ENCODE measurements at places on chromosomes 3 and 15.

GRCh38 chr15:48313216-48313615, 18.0 kb upstream of the DUT start:
- no peak for DNase-seq

- no peak for DNase-seq
Observed at GRCh38 chr3:171101982-171102641, 75.6 kb upstream of the SLC2A2 start.

DNA sequence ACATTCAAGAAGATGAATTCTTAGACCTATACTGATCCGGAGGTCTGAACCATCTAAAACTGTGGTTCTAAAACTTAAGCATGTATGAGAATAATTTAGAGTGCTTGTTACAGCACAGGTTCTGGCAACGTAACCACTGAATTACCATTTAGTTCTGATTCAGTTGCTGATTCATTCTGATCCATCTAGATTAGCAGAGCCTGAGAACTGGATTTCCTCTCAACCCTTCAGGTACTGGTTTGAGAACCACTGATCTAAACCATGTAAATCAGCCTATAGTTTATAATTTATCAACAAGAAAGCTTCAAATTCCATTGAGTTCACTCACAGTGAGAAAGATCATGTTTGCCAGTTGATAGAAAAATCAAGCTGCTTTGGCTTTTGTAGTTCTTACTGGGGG, 1001.1 kb upstream of the EPHA6 start:
- no peak for DNase-seq

DNA sequence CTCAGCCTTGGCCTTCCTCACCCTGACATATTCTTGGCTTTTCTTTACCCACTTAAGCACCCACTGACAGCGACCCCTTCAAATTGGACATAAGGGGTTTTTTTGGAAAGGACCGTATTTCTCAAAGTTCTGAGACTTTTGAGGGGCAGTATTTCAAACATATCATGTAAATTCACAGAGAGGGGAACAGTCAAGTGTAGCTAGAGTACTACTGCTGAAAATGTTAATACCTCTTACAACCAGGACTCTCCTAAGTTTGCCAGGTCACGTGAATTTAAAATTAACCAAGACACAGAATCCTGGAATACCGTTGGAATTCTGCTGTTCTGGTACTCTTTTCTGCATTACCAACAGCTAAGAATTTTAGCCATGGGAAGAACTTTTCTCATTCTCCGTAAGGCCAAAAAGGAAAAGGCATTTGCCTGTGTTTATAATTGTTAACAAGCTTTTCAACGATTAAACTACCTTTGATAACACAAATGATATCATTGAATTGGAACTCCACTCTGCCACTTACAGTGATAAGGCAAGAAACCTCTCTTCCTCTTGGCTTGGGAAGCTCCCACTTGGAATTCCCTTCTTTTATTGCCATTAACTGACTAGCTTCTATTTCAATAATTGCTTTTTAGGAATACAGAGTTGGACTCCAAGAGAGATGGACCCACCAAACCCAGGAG, 597 bp upstream of the GBE1 start:
- DNase-seq = no peak
